ENCODE measurements at places on chromosomes 12 and 14.
A peak's percentile ranks its signal among the peaks of the same experiment; 100 is the strongest.

- no peak for DNase-seq
These were observed 543.2 kb upstream of the TBX3 start for GRCh38 chr12:115227137-115227615.

- DNase-seq = no peak
These were observed 18.0 kb downstream of the CBX5 start for GRCh38 chr12:54261815-54262402.

DNA sequence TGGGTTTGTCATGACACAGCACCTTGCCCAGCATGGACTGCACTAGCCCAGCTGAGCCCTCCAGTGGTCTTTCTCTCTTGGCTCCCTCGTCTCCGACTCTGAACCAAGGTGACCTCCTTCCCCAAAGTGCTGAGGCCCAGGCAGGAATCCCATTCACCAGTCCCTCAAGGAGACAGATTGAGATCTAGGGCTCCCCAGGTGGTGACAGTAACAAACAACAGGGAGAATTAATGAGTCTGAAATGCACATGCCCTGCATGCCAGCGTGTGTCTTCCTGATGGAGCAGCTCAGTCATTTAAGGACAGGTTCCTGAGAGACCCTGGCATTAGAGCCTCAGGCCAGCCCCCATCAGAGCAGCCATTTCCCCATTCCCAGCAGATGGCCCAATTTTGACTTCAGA, 51.4 kb upstream of the OAS1 start:
- DNase-seq = no peak

DNA sequence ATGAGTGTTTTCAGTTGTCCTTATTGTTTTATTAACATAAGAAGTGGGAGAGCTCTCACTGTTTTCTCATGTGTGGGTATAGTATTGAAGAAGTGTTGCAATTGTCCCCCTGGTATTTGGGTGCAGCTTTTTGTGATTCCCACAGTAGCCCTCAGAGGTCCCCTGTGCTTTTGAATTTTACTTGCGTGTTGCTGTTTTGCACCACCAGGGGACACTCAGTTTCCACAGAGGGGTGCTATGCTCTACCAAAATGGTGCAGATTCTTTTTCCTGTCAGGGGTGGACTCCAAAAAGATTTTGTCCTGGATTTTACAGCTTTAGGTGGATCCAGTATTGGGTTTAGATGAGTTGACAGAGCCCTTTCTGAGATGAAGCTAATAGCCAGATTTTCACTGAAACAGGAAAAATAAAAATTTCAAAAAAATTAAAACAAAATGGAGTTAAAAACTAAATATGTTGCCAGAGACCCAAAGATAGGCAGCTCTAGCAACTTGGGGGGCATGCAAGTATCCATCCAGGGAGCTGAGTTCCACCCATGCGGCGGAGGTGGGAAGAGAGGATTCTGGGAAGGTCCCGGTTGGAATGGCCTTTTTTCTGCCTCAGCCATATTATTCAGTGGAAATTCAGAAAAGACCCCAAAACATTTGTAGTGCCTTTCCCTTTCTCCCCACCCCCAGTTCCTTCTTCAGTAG, 50.2 kb downstream of the TTLL5 start:
- no peak for DNase-seq

GRCh38 chr12:117501076-117501869, 139.8 kb upstream of the NOS1 start:
- DNase-seq = no peak

- DNase-seq = no peak
These were observed 24.8 kb upstream of the PLEKHG6 start for GRCh38 chr12:6285532-6286306.

- DNase-seq = no peak
These were observed 596.7 kb upstream of the ATP2B1 start for GRCh38 chr12:90305379-90305778.

DNA sequence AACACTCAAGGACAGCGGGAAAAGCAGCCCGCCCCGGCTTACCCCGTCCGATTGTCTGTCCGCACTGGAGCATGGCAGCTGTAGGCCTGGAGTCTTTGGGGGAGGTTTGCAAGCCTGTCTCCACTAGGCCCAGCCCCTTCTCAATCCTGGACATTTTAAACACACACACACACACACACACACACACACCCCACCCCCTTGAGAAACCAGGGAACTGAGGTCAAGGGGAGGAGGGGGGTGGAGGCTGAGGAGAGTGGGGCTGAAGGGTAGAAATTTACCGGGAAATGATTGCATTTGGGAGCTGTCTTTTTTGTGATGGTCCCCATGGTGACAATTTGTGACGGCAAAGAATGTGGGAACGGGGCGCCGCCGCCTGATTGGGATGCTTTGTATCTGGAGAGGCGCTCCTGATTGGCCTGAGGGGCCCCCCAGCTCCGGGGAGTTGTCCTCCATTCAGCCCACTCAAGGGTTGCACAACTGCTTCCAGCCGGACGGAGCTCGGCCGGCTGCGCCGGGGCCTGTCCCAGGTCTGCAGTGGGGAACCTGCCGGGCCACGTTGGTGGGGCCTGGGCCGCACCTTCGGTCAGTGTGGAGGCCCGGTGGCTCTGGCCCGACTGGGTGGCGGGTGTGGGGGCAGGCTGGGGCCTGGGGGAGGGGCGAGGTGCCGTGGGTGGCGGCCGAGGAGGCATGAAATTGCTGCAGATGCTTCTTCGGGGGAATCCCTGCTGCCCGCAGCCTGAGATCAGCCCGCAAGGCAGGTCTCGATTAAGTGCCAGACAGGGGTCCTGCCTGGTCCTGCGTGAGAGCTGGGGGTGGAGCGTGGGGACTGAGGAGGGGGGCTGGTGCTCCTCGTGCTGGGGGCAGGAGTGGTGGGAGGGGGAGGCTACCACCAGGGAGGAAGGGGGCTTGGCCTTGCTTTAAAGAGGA, at the start of gene FAM181A:
Gene FAM181A (plus strand): TSS at position 472 of the 927 bp plus-strand sequence. CDS start 942 bp downstream, outside the sequence.
- DNase-seq = no peak

DNA sequence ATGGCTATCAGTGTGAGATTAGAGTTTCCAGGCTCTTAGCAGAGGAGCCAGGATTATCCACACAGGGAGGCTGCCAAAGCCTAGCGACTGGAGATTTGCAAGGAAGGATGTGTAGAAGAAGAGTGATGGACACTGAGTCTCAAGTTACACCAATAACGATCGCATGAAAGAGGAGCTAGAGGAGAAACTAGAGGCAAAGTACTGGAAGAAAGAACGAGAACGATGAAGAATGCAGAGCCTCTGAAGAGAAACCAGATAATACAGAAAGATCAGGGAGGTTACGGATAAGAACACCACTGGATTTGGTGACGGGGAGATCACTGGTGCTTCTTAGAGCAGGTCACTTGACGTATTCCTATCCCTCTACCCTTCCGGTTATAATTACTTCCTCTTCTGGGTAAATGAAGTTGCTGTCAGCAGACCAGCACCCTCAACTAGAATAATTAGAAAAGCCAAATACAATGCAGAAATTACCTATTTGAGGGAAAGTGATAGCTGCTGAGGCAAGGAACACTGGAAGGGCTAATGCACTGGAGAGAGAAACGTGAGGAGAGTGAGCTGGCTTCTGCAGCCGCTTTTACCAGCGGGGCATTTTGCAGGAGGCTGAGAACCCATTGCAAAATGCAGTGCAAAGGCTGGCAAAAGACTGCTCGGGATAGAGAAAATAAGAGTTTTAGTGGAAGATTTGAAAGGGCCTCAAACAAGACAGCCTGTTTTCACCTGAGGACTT, 93.1 kb upstream of the HIF1A start:
- no peak for DNase-seq

DNA sequence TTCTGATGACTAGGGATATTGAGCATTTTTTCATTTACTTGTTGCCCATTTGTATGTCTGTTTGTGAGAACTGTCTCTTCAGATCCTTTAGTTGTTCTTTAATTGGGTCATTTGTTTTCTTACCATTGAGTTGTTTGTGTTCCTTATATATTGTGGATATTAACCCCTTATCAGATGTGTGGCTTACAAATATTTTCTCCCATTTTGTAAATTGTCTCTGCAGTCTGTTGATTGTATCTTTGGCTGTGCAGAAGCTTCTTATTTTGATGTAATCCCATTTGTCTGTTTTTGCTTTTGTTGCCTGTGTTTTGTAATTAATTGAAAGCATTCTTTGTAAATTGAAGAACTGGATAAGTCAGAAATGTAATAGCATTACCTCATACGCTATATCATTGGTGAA, 459.1 kb upstream of the FOXG1 start:
- no peak for DNase-seq

- peak; percentile 61 for DNase-seq
These were observed 2.5 kb downstream of the NUAK1 start for GRCh38 chr12:106136263-106136662.

DNA sequence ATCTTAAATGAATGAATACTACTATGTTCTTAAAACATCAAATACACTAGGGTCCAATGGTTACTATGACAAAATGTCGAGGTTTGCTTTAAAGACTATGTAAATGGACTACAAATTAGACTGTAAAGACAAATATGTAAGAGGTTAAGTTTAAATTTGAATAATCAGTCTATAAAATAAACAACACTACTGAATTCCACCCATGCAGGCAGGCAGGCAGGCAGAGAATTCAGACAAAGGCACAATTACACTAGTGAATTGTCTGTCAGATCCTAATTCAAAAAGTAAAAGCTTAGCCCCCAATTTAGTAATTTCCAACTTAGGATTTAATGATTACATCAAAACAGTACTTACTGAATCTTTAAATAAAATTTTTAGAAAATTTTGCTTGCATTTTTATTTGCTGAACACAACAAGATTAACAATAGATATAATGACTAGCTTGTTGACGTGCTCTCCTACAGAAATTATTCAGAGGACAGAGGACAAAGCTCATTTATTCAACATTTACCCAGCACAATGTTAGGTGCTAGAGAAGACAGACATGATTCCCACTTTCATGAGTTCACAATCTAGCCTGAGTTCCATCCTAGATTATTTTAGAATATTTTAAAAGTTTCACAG, 97.4 kb downstream of the CDK17 start:
- no peak for DNase-seq

- DNase-seq = no peak
These were observed 153.6 kb downstream of the PTCSC3 start for GRCh38 chr14:36022765-36023410.

DNA sequence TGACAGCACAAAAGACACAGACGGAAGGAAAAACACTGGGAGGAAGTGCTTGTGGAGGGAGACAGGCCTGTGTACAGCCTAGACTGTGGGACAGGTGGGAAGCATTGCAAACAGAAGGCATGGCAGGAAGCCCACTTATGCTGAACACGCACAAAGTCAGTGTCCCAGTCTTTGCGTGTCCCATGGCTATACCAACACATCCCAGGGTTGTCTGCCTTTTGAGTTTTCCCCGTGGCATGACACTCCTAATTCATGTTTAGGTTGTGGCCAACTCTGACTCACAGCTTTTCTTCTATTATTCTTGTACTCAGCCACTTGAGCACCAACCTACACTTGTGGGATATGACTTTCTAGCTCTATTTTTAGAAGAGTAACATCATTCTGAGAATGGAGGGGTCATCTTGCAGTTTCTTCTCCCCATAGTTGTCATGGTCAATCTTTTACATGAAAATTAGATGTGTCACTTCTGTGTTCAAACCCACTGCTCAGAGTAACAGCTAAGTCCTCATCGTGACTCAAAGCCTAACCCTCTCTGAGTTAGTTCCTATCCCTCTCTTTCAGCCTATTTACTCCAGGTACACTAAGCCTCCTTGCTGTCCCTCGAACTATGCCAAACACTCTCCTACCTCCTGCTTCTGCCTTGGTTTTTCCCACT, 27.5 kb upstream of the JPH4 start:
- no peak for DNase-seq

DNA sequence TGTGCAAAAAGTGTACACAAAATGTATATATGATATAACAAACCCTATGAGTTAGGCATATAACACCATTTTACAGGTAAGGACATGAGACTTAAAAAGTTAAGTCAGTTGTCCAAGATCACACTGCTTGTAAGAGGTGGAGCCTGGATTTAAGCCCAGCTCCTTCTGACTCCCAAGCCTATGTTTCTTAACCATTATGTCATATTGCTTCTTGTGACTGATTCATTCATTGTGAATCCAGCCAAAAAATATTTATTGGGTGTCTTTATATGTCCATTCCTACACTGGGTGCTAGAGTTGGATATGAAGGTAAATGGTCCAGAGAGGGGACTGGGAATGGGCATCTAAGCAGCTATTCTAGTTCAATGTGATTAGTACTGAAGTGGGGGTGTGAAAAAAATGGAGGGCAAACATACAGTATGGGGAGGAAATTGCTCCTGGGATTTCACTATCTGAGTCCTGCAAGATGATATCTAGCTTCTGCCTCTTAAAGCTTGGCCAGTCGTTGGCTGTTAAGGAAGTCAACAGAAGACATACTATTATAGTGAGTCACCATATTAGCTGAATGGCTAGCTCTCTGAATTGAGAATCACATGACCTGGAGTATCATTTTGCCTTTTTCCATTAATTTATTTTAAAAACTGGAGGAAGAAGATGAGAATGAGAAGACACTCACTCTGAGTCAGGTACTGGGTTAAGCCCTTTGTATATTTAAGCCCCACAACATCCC, 28.8 kb downstream of the PAX9 start:
- no peak for DNase-seq

DNA sequence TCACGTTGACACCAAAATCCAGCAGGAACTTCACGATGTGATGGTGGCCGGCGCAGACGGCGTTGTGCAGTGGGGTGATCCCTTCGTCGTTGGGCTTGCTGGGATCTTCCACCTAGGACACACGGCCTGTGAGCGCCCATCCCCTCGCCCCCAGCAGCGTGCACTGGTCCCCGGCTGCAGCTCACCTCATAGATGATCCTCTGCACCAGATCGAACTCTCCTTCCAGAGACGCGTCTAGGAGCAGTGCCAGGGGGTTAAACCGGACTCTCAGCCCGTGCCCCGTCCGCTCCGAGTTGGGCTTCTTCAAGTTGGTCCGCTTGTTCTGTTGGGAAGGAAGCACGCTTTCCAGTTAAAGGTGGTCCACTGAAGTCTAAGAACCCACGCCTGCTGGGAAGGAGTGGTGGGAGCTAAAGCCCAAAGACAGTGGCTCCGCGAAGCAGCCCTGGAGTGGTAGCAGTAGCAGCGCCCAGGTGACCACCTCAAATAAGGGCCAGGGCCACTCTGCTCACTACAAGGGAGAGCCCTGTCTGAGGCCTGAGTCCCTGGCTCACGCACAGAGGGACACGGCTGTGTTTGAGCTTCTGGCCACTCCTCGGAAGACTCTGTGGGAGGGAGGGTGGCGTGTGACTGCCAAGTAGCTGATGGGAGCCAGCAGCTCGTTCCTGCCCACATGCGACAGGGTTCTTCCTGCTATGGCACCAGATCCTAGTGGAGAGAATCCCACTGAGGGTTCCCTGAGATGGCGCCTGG, 23.3 kb downstream of the ZFYVE21 start:
- no peak for DNase-seq
